Calu3 (cell line): ENCODE measurements at places on chromosomes 6 and 20. TPM values are rescaled to one million over a fixed set of nuclear protein-coding genes. Genes with fewer than 3 reads are reported as not detected.

Gene GNAS-AS1
- 0.59 TPM in 1 of 2 replicates, not detected in the other for total RNA-seq

Gene SIRPG
- not detected in 2 replicates for total RNA-seq

Gene HAO1
- not detected in 2 replicates for total RNA-seq

Gene UNC5CL
- total RNA-seq: 10.6 and 15.9 TPM in 2 replicates

Gene MEI4
- total RNA-seq: 0.07 and 0.09 TPM in 2 replicates

Gene SLC22A1
- total RNA-seq: 4.5 and 5.0 TPM in 2 replicates

Gene AGPAT4
- total RNA-seq: 8.7 and 11.3 TPM in 2 replicates

Gene MARCKS
- 64.6 and 70.1 TPM in 2 replicates for total RNA-seq

DNA sequence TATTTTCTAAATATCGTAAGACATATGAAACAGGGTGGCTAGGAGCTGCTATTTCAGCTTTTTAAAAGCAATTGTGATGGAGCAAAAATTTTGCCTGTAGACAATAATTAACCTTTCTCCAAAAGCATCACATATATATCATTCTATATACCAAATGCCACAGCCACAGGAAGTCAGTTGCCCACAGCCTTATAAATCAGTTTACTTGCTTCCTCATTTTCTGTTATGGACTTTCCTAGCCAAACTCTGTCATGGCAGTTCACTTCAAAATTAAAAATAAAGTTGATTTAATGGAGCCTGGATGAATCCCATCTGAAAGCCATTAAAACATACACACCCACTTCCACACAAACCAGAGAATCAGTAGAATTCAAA, 93.4 kb upstream of the NHSL1 start:
- H3K27me3 ChIP-seq: no peaks in the 10 kb centered on the region
- no peaks in the 10 kb centered on the region for H3K36me3 ChIP-seq
- H3K4me1 ChIP-seq: peaks cover 34% of the 10 kb centered on the region
- DNase-seq: no peak
- H3K27ac ChIP-seq: peak overlapping the region; percentile 92

DNA sequence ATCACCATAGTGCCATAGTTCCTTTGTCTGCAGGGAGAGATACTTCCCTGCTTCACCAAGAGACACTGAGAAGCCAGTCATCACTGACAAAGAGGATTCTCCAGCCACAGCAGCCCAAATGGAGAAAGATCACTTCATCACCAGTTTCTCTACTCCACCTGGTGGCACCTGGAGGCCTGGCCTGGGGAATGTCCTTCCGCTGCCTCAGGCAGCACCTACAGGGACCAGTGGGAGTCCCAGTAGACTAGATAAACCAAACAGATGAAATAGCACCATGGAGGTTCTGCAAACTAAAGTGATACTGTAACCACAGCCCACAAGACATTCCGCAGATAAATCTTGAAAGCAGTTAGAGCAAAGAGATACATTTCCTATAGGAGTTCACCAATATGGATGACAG, 266.5 kb downstream of the C6orf118 start:
- peak; percentile 7 for DNase-seq
- H3K36me3 ChIP-seq: no peaks in the 10 kb centered on the region
- no peak overlapping the region for H3K27ac ChIP-seq
- no peak overlapping the region for H3K4me3 ChIP-seq
- H3K4me1 ChIP-seq: no peaks in the 10 kb centered on the region
- no peaks in the 10 kb centered on the region for H3K27me3 ChIP-seq

- DNase-seq: peak; percentile 41
- peak overlapping the region; percentile 2 for H3K4me3 ChIP-seq
- H3K36me3 ChIP-seq: peaks cover 31% of the 10 kb centered on the region
- peak overlapping the region; percentile 7 for H3K27ac ChIP-seq
Observed at GRCh38 chr20:36465109-36466080, 75.9 kb upstream of the MYL9 start.

DNA sequence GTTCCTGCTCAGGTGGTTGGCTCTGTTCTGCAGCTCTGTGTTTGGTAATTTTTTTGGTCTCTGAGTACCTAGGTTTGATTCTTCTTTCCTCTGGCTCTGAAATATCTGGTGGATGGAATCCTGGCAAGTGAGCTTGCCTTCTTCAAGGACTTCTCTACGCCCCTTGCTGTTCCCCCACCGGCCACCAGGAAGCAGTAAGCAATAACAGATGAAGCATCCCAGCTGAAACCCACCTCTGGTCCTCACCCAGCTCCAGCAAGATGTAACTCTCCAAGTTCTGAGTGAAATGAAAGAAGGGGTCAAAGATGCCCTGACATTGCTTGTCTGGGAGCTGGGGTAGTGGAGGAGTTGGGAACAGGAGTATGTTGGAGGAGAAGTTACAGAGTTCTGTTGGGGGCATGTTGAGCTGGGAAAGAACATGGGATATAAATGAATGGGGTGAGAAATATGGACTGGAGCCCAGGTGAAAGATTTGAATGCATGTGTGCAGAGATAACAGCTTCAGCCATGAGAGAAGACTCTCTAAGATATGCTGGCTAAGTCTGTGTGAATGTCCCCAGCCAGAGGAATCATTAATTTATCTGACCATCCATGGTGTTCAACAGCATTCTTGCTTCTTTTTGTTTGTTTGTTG, 51.3 kb upstream of the GLP1R start:
- H3K27me3 ChIP-seq: peaks cover 29% of the 10 kb centered on the region
- H3K27ac ChIP-seq: no peak overlapping the region
- H3K36me3 ChIP-seq: no peaks in the 10 kb centered on the region
- H3K4me1 ChIP-seq: no peaks in the 10 kb centered on the region

DNA sequence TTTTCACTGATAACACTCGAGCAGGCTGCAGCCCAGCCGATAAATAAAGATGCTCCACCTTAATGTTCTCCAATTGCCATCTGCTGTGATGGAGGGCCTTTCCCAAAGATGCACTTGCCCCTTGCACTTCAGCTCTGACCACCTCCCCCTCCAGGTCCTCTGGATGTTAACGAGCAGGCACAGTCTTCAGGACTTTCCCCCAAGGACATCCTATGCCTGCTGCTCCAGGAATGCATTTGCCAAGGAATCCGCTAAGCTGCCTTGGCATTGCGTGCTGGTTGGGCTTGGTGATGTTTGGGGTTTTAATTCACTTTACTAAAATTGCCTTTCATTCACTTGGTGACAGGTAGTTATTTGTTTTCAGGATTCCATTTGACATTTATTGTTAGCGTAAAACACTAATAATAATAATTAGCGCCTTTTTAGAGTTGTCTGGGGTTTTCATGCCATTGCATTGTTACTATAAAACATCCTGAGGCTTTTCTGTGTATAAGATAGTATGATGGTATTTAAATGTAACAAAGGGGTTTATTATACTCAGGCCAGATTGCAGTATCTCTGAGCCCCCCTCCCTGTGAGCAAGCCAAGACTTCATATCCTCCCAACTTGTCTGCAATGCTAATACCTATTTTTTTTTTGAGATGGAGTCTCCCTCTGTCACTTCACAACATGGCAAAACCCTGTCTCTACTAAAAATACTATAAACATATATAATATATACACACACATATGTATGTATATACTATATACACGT, 66.7 kb upstream of the TSHZ2 start:
- DNase-seq: no peak
- no peak overlapping the region for H3K4me3 ChIP-seq
- H3K4me1 ChIP-seq: no peaks in the 10 kb centered on the region
- no peaks in the 10 kb centered on the region for H3K36me3 ChIP-seq
- peaks cover 16% of the 10 kb centered on the region for H3K27me3 ChIP-seq

GRCh38 chr6:149218471-149218870, 99.0 kb upstream of the TAB2 start:
- H3K4me3 ChIP-seq: no peak overlapping the region
- no peak for DNase-seq

DNA sequence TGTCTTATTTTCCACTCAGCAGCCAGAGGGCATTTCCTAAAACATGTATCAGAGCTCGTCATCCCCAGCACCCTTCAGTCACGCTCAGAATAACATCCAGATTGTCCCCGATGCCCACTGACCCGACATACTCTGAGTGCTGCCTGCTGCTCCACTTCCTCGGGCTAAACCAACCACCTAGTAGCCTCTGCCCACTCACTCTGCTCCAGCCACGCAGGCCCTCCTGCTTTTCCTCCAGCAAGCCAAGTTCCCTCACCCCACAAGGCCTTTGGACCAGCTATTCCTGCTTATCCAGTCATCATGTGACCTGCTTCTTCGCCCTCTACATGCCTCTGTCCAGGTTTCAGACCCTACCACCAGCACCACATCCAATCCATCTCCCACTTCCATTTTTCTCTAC, 454.2 kb downstream of the CD83 start:
- H3K27me3 ChIP-seq: peaks cover 45% of the 10 kb centered on the region
- H3K4me3 ChIP-seq: no peak overlapping the region
- no peak overlapping the region for H3K27ac ChIP-seq
- no peak for DNase-seq
- H3K36me3 ChIP-seq: no peaks in the 10 kb centered on the region
- H3K4me1 ChIP-seq: peaks cover 14% of the 10 kb centered on the region

GRCh38 chr6:1851681-1852456, 242.2 kb downstream of the FOXC1 start:
- H3K36me3 ChIP-seq: no peaks in the 10 kb centered on the region
- no peaks in the 10 kb centered on the region for H3K4me1 ChIP-seq
- no peak for DNase-seq
- H3K4me3 ChIP-seq: no peak overlapping the region
- no peaks in the 10 kb centered on the region for H3K27me3 ChIP-seq

GRCh38 chr20:34250005-34250404, 8.8 kb downstream of the ASIP start:
- no peak overlapping the region for H3K27ac ChIP-seq
- H3K4me3 ChIP-seq: no peak overlapping the region
- no peaks in the 10 kb centered on the region for H3K36me3 ChIP-seq
- DNase-seq: no peak

DNA sequence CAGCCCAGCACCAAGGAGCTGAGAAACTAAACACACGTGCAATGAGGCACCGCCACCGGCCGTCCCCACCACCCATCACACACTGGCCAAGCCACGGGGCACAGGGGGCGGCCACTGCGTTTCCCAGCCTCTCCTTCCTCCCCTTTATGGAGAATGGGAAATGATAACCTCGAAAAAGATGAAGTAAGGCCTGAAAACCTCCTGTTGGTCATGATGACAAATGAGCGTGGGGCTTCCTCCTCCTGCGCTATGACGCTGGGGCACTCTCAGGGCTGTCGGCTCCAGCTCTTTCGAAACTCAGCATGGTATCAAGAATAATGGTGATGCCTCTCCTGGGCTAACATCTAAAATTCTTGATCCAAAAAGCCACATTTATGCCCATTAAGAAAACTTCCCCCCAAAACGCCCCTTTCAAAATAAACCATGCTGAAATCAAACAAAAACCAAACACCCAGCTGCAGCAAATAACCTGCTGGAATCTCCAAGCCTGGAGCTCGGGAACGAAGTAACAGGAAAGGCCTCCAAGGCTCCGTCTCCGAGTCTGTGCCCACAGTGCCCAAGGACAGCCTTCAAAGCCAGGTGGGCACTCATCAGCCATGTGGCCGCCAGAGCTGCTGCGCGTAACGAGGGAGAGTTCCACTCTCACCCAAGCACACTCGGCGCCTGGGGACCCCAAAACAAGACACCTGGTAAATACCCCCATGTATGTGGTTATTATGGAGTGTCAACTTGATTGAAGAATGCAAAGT, 50.0 kb downstream of the TAF4 start:
- H3K36me3 ChIP-seq: peaks cover 45% of the 10 kb centered on the region
- H3K4me3 ChIP-seq: no peak overlapping the region
- no peak for DNase-seq
- H3K27ac ChIP-seq: no peak overlapping the region

DNA sequence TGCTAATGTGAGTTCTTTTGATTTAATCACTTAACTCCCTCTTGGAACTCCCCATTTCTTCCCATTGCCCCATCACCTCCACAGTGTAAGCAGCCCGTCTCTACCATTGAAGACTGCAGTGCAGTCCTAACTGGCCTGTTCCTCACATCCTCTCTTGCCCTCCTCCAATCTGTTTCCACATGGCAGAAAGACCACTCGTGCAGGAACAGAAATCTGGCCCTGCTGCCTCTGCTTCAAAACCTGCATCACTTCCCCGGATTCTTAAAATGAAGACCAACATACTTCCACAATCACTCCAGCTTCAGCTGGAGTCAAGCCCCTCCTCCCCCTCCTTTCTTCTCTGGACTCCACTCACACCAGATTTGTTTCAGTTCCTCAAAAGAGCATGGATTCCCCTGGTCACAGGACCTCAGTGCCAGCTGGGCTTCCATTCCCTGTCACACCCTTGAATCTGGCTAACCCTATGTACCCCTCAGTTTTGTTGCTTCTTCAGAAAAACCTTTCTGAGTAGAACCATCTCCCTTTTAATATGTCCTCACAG, 802.3 kb downstream of the MAFB start:
- no peaks in the 10 kb centered on the region for H3K36me3 ChIP-seq
- H3K27ac ChIP-seq: no peak overlapping the region
- DNase-seq: no peak
- no peak overlapping the region for H3K4me3 ChIP-seq

- H3K27me3 ChIP-seq: no peaks in the 10 kb centered on the region
- H3K4me3 ChIP-seq: no peak overlapping the region
- no peaks in the 10 kb centered on the region for H3K36me3 ChIP-seq
Observed at GRCh38 chr6:19446570-19446969, 390.6 kb upstream of the ID4 start.

DNA sequence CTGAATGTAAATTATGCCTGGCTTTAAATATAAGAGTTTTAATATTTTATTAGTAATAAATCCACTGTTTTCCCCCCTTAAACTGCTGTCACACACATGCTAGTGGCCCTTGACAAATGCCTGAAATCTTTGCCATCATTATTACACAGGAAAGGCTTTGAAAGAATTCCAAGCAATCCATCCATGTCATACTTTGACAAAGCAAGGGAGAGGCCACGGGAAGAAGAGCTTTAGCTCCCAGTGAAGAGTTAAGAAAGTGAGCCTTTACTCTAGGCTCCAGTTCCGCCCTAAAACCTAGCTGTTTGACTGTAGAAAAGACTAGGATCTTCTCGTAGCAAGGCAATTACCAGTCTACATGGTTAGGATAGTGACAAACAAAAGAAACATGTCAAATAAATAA, 147.9 kb downstream of the GMDS start:
- no peaks in the 10 kb centered on the region for H3K27me3 ChIP-seq
- no peaks in the 10 kb centered on the region for H3K4me1 ChIP-seq
- no peaks in the 10 kb centered on the region for H3K36me3 ChIP-seq
- DNase-seq: no peak
- no peak overlapping the region for H3K4me3 ChIP-seq

DNA sequence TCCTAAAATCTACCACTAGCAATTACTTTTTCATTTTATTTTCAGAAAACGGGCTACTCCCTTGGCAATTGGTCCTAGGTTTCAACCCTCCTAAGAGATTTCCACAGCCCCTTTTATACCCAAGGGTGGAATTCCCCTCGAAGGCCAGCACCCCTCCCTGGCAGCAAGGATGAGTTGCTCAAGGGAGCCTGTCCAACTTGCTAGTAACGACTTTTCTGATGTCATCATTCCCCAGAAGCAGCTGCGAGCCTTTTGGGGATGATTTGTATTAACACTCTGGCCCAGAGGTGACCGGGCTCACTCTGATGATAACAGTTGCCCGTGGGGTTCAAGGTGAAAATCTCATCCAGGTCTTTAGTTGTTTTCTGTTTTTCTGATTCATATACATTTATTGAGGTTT, 30.7 kb upstream of the NAA20 start:
- DNase-seq: no peak
- no peak overlapping the region for H3K27ac ChIP-seq
- H3K4me1 ChIP-seq: peaks cover 8% of the 10 kb centered on the region
- H3K36me3 ChIP-seq: no peaks in the 10 kb centered on the region
- H3K27me3 ChIP-seq: no peaks in the 10 kb centered on the region
